ENCODE measurements at places on chromosomes 4 and X. TPM values are rescaled to one million over a fixed set of nuclear protein-coding genes. Genes with fewer than 3 reads are reported as not detected.

- no peak for DNase-seq
These were observed 325.5 kb downstream of the BCOR start for GRCh38 chrX:39772057-39772832.

DNA sequence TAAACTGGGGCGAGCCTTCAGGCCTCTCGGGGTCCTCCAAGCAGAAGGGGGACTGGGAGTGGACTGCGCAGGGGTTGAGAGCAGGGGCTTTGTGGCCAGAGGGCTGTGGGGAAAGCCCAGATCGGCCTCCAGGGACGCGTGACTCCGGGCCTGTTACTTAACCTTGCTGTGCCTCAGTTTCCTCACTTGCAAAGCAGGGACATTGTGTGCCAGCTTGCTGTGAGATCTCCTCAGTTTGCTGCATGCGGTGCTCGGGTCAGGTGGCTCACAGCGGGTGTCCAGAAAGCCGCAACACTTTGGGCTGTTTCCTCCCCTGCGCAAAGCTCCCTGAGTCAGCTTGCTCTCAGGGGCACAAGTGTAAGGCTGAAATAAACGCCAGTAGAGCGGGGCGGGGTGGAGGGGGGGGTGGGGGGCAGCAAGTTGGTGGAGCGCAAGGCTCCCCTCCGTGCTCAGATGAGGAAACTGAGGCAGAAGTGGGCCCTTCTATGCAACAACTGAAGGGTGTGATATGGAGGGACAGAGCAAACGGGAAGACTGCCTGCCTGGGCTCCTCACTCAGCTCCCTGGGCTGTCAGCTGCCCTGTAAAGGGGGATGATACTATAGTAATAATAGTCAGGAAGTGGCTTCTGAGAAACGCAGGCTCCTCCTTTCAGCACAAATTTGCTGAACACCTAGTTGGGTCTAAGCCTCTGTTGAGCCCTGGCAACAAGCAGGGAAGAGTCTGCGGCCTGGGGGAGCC lies 101.0 kb downstream of the HMX1 start:
- DNase-seq = no peak

DNA sequence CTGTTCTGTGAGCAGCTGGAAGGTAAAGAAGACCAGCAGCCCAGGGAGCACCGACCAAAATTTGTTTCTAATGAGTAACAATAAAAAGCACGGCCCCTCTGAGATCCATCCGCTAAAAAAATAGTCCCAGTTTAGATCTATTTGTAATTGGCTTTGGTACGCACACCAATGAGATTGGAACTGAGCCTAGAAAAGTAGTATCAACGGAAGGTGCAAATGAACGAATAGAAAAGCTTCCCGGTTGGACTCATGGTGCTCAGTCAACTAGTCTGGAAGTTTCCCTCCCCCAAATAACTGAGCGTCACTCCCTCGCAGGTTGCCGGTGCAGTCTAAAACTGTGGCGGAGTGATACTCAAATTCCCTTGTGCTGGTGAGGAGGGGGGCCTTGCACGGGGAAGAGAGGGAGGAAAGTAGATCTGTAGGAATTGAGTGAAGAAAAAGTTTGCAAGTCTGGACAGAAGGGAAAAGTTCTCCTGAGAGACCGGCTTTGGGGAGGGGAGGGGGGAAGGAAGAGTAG lies at the start of gene COL4A5:
COL4A5 (plus strand) TSS at position 413 of the 517 bp plus-strand sequence. CDS start 288 bp downstream, outside the sequence.
- DNase-seq = peak; percentile 61

- DNase-seq = no peak
These were observed 500.6 kb upstream of the RPS6KA3 start for GRCh38 chrX:20767346-20767745.

DNA sequence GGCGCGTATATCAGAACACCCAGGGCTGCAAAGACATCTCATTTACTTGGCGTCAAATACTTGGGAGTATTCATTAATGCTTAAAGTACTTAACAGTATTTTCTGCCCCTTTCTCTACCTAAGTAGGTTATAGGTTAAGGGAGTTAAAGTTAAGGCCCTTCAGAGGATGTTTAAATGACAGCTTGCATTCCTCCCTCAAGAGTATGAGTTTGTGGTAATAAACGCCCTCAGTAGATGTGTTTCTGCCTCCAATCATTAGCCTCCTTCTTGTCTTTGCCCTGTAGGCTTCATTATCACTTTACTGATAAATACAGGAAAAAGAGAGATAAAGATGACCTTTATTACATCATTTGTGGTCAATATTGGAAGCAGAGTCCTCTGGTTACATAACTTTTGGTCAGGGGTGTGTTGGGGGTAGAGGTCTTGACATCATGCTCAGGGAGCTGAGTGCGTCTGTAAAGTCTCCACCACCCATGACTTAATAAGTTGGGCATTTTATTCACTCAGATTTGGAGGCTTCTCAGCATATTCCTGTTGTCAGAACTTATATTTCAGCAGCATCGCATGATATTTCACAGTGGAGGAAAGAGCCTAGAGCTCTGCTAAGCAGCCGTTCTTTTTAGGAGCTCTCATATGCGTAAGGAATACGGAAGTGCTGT lies 145.9 kb downstream of the CPE start:
- no peak for DNase-seq

GRCh38 chrX:83077606-83078005 lies 430.5 kb upstream of the POU3F4 start:
- DNase-seq = no peak

NEIL3 gene
- 26.8 TPM for total RNA-seq

ITM2A gene
- total RNA-seq = not detected

KDR gene
- total RNA-seq = not detected

DNA sequence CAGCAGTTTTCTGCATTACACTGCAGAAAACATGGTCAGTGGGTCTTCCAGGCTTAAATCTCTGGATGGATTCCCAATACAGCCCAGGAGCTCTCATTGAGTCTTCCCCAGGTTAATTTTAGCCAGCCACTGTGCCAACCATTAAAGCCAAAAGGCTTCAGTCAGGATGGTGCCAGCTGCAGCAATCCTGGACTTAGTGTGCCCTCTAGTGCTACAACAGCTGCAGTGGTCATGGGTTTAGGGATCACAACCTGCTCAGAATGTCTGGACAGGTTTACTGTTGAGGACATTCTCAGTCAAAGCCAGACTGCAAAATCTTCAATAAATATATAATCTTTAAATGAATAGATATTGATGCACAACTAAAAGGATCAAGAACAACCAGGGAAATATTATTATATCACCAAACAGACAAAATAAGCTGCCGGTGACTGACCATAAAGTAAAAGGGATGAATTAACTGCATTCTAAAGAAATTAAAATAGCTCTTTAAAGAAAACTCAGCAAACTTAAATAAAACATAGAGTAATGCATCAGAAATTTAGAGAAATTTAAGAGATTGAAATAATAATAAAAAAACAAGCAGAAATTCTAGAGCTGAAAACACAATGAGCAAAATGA lies 639.9 kb downstream of the SPOCK3 start:
- no peak for DNase-seq

- no peak for DNase-seq
These were observed 34.9 kb upstream of the SLC25A14 start for GRCh38 chrX:130304587-130305368.

DNA sequence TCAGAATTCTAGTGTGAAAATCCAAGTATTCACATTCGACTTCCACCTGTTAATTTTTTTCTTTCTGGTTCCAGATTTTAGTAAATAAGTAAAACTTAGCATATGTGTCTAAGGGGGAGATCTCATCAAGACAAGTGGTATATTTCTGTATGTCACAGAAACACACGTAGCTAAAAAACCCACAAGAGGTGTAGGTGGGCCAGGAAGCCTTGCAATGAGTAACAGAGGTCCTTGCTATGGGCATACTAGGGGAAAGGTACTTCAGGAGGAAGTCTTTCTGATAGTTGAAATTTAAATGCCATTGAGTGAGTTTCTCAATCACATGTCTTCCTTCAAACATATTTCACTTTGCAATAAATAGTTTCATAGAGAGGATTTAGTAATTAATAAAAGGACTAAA lies 315.8 kb downstream of the MID1IP1 start:
- no peak for DNase-seq

- DNase-seq = no peak
These were observed 5.7 kb downstream of the PLP2 start for GRCh38 chrX:49177338-49177833.

Data from SJSA1 (cell line).